ENCODE measurements at places on chromosomes 2 and 18.

DNA sequence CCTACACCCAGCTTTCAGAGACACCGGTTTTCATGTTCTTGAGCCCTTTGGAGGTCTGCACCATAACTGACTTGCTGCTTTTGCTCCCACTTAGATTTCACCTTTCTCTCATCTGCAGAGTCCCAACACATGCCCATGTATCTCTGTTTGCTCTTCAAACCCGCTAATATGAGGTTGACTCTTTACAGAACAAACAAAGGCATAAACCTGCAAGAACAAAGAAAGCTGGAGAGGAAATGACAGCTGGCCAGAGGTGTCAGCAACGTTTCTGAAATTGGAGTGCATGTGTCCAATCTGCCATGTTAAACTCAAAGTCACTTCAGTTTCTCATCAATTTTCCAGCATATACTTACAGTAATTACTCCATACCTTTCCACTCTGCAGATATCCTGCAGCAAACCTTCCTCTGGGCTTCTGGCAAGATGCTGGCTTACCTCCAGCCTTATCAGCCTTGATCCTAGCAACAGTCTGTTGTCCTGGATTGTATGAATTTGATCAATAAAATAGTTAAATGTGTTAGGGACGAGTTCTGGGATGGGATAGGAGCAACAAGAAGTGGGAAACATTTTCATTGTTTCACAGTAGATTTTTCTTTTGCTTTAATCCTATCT lies 157.4 kb downstream of the FHOD3 start:
- DNase-seq: no peak

DNA sequence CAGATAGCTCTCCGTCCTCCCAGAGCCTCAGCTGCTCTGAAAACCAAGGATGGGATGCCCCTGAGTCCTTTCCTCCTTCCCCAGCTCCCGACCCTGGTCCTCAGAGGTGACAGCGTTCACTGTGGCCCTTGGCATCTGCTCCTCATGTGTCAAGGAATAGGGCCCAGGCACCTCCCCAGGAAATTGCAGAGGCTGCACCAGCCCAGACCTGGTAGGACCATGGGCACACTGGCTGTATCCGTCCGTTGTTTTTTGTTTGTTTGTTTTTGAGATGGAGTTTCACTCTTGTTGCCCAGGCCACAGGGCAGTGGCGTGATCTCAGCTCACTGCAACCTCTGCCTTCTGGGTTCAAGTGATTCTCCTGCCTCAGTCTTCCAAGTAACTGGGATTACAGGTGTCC lies 37.5 kb upstream of the SLC66A3 start:
- no peak for DNase-seq

GRCh38 chr2:127326289-127326945 lies 32.5 kb upstream of the ERCC3 start:
- no peak for DNase-seq

DNA sequence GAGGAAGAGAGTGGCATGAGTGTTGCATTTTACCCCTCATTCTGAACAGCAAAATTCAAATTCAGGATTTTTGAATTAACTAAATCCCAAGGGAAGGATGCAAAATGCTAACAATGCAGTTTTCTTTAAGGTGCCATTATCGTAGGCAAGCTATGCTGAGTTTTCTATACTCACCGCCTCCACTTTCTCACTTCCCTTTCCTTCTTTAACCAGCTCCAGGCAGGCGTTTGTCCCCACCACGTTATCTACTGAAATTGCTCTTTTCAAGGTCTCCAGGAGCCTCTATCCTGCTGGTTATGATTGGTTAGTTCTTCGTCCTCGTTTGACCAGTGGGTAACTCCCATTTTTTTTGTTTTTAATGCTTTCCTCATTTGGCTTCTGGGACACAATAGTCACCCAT lies 1.8 kb upstream of the CPO start:
- DNase-seq: no peak

DNA sequence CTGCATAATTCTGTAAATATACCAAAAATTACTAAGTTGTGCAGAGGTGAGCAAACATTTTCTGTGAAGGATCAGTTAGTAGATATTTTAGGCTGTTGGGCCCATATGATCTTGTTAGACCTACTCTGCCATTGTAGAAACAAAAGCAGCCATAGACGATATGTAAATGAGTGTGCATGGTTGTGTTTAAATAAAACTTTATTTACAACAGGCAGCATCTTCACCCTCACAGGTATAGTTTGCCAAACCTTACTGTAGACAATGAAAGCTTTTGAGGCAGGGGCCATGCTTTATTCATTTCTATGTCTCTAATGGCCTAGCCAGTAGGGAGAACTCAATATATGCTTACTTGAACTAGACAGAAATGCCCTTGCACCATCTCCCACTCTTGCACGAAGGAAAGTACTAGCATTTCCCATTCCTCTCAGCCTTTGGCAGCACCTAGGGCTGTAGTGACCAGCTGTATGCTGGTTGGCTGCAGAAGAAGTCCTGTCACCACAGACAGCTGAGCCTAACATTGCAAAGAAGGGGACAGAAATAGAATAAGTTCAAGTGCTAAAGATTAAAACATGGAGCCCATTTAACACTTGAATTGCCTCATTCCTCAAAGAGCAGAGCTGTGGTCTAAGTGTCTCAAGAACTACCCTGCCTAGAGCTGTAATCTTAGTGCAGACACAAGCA lies 305.1 kb upstream of the MGAT5 start:
- DNase-seq: no peak

DNA sequence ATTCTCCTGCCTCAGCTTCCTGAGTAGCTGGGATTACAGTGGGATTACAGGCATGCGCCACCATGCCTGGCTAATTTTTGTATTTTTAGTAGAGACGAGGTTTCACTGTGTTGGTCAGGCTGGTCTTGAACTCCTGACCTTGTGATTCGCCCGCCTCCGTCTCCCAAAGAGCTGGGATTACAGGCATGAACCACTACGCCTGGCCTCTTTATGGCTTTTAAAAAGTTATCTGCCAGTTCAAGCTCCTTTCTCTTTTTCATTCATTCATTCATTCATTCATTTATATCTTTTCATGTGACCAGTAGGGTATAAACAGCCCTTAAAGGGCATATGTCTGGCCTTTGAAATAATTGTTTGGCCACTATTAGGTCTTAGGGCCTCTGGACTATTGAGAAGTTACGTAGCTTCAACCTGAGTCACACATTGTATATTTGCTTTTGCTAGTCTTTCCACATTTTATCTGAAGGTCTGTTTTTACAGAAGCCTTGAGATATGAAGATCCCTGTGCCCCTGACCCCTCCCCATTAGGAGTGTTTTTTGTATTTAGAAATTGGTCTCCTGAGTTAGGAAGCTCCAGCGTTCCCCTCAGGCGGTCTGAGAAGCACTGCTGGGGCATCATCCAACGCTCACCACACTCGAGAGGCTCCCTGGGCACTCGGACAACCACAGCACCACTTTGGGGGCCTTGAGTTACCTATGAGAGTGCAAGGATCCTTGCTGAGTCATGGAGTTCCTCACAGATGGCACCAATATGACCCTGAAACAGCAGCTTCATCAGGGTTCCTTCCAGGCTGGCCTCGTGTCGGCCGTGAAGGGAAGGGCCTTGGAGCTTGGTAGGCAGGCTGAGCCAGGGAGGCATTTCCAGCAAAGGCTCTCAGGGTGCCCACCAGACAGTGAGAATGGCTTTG lies 21.8 kb downstream of the FZD5 start:
- no peak for DNase-seq

DNA sequence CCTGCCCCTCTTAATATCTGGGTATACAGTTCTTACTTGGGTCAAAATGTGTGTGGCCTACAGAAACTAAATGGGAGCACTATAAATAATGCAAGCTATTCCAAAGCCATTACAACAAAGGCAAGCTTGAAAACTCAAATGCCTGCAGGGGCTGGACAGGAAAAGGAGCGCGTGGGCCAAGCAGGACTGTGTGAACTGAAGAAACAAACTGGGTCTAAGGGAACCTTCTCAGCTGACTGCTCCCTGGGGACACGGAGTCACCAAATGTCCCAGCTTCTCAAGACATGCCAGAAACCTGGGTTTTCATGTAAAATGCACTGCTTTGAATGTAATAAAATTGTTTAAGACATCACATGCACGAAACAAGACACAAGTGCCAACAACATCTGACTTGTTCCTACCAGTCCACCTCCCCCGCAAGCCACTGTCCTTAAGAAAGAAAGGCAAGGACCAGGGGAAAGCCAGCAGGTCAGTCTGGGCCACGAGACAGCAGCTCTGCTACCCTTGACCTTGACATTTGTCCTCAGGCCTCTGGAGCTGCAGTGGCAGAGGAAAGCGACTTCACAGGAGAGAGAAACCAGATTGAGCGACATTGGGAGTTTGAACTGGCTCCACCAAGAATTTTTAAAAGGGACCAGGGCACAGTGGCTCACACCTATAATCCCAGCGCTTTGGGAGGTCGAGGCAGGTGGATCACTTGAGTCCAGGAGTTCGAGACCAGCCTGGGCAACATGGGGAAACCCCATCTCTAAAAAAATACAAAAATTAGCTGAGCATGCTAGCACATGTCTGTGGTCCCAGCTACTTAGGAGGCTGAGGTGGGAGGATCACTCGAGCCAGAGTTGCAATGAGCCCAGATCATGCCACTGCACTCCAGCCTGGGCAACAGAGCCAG lies 89.7 kb upstream of the SH3BP4 start:
- no peak for DNase-seq

DNA sequence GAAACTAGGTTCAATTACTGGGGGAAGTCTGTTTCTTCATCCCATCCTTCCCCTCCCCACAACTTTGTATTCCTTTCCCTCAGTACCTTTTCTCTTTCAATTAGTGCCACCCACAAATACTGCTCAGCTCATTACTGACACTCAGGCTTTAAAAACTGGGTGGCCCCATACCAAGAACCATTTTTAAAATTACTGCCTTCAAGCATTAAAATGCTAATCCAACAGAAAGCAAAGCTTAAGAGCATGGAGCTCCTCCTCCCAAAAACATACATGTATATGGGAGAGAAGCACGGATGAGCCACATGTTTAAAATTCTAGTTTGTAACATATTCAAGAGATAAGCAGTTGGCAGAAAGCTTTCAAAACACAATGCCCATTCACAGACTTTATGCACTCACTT lies 44.0 kb downstream of the IRS1 start:
- no peak for DNase-seq

- no peak for DNase-seq
Measured at GRCh38 chr2:231617059-231617926, 24.6 kb downstream of the TEX44 start.

GRCh38 chr2:72561621-72562318 lies 264.1 kb downstream of the EXOC6B start:
- DNase-seq: no peak

DNA sequence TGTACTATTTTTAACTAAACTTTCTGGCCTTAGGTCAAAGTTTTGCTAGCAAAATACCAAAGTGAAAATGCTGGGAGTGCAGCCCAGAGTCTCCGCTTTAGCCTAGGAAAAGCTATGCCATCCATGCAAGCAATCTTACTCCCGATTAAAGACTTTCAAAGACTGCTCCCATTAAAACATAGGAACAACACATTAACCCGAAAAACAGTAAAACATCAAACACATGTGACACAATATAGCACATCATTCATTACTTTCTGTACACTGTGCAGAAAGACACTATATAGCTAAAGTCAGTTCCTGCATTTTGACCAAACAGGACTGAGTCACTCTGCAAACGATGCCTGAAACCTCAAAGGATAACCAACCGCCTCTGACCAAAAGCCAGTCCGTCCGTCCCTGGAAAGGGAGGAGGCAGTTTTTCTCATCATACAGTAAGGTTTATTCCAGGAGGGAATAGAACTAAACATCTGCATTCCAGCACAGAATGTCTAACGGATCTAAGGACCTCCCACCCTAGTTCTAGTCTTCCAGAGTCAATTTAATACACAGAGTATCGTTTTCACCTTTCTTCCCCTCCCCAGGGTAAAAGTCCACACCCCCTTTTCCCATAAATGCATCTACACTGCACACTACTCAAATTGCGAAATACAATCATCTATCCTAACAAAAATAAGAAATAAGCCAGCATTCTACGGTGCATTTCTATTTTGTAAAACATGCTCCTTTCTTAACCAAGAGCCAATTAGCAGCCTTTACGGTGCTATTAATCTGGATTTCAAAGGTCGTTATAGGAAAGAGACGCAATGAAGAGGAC lies 1.7 kb downstream of the ROCK2 start:
- no peak for DNase-seq

DNA sequence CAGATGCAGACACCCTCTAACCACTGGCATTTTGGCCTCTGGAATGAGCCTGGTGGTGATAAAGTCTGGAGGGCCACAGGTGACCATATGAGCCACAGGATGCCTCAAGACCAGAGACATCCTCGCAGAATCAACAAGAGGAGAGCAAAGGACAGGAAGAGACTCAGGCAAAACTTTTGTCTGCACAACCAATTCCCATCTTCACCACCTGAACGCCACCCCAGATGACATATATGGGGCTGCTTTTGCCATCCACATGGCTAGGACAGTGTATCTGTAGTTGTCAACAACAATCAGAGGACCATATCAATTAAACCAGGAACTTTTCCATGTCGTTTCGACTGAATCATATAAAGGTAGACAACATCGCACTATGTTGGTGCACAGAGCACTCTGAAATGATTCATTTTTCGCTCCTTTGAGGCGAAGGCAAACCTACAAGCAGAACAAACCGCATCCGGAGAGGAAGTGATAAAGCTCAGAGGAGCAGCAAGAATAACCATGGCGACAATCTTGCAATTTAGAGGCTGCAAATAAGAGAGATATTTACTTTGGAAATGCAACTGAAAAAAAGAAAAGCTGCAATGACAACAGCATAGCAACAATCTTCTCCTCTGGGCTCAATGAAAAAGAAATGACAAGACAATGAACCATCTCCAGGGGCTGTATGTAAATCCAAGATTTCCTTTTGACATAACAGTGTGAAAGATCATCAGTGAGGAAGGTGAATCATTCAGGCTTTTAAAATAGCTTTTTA lies 204.5 kb downstream of the ARL4C start:
- DNase-seq: no peak

DNA sequence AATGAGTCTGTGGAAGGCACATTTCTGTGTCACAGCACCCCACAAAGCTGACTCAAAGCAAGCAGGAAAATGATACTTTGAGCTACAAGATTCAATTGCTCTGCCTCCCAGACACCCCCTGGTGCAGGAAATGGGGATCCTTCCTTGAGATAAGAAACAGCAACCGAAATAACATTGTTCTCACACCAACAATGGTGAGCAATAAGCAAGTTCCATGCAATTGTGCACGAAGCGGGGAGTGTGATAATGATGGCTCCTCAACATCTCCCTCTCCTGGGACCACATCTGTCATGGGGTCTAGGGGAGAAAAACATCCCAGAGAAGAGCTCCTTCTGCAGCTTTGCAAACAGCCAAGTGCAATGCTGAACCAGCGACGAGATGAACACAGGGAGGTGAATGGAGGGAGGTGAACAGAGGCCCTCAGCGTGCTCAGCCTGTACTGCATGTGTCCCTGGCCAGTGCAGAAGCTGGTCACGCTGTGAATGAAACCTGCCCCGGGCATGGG lies 67.7 kb downstream of the PDCL3 start:
- DNase-seq: no peak

DNA sequence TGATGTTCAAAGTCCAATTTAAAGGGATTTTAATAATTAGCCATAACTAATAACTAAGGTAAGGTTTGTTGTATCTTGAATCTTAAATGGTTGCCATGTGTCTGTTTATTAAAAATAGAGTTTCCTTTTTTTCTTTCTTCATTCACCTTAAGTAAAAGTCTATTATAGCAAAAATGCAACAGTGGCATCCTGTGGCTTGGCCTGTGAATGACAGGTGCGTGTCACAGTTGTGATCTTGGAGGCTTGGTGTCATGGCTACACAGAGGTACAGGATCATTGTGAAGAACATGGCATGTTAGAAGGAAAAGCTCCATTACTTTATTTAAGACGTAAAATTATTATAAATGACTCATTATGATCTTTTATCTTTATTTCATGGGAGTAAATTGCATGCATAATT lies 246.1 kb downstream of the BCL2 start:
- no peak for DNase-seq
